ENCODE measurements at places on chromosomes 1 and 21.

- DNase-seq = peak; percentile 96
These were observed 2.3 kb downstream of the LYPLA2 start for GRCh38 chr1:23793018-23793781.

DNA sequence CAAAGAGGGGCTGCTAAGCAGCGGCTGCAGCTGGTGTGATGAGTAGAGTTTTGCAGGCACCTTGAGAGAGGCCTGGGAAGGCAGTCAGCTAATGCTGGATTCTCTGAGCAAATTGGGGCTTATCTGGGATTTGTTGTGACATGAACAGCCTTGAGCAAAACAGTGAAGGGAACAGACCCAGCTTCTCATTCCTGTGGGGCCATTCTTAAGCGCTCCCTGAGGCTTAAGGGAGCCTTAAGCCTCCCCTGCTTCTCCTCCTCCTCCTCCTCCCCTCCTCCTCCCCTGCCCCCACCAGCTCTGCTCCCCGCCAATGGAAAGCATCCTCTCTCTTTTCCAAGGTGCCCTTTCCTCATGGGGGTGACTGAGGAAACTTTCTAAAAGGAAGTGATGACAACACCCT lies 21.3 kb downstream of the HMGCS2 start:
- DNase-seq = no peak

GRCh38 chr1:25673962-25674806 lies 57.6 kb downstream of the MAN1C1 start:
- DNase-seq = no peak

DNA sequence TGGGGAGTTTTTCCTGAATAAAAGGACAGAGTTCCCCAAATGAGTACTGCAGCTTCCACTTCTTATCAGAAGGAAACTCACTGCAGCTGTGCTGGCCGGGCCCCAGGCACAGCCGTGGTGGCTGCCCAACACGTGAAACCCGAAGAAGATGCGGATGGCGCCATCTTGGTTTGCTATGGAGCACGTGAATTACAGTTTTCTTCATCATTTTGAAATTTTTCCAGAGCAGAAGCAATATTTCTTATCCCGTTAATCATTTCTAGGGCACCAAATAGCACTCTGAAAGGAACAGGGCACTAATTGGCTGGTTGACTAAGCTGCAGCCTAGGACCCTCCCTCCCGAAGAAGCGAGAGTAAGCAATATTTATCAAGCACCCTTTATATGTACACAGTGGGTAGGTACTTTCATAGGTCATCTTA lies 63.2 kb upstream of the EPS8L3 start:
- DNase-seq = peak; percentile 61

DNA sequence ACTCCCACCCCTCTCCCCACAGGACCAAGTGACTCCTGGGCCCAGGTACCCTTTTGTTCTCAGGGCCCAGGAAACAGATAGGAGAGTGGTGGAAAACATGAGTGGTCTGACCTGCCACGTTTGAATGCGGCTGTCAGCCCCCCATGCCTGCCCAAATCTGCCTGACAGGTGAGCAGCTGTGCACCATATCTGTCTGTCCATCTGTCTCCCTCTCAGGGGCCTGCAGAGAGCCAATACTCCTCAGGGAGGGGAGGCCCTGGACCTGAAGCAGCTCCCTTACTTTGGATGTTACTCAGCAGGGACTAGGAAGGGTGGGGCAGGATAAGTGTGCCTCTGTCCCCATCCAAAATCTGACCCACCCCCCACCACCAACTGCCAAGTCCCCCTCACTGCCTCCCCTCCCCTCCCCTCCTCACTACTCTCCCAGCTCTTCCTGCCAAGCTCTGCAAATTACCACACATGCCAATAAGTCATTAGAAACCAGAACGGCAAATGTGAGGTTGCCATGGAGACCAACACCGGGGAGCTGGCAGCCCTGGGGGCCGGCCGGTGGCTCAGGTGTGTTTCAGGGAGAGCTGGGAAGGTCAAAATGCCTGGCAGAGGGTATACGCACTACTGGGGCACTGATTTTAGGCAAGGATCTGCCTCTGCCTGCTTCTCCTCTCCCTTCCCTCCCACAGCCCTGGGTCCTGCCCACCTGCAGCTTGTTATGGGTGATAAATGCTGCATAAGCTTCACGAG lies 11.5 kb downstream of the LRRN2 start:
- DNase-seq = no peak

DNA sequence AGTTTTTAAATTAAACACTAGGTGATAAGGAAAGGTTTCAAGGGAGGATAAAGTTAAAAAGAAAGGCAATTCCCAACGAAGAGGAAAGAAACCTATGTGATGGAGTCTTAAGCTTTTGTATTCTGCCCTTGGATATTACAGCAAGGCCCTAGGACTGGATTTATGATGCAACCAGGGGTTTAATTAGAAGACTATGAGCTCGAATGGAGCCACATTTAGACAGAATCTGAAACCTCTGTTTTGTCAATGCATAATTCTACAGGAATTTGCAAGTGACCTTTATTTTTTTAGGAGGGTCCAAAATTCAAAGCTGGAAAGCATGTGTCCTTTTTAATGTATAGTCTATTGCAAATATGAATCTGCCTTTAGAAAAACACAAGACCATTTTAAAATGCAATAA lies 37.9 kb downstream of the TGFB2 start:
- DNase-seq = no peak

GRCh38 chr1:32208891-32209328 lies at the start of gene DCDC2B:
TSS of gene DCDC2B (plus strand) at chr1:32209089. CDS start at chr1:32209094, 5 bp downstream.
- peak; percentile 88 for DNase-seq

DNA sequence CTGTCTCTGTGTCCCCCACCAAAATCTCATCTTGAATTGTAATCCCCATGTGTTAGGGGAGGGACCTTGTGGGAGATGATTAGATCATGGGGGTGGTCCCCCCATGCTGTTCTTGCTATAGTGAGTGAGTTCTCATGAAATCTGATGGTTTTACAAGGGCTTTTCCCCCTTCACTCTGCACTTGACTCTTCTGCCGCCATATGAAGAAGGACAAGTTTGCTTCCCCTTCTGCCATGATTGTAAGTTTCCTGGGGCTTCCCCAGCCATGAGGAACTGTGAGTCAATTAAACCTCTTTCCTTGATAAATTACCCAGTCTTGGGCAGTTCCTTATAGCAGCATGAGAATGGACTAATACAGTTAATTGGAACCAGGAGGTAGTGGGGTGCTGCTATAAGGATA lies 137.1 kb upstream of the RAB4A start:
- no peak for DNase-seq

GRCh38 chr1:42999308-42999707 lies 40.6 kb upstream of the SLC2A1 start:
- no peak for DNase-seq

- no peak for DNase-seq
These were observed 8.1 kb upstream of the CITED4 start for GRCh38 chr1:40870135-40870728.

- DNase-seq = no peak
These were observed 24.5 kb upstream of the POU2F1 start for GRCh38 chr1:167196166-167196565.

DNA sequence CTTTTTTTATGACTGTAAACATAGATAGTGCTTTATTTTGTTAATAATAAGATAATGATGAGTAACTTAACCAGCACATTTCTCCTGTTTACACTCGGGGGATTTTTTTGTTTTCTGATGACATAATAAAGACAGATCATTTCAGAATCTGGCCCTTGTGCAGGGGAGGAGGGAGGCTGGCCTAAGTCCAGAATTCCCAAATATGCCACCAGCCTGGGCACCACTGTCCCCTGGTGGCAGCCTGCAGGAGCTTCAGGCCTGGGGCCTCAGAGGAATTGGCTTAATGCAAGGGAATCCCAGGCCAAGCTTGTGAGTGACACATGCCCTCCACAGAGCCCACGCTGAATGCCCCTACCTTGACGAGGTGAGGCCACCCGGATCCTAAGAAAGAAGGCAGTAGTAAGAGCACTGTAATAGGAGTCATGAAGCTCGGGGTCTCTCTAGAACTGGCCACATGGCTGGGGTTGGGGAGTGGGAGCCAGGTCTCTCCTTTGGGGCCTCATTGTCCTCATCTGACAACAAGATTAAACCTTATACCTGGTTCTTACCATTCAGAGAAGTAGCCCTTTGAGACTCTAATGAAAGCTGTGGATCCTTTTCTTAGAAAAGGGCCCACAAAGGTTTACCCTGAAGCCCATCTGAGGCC lies 24.1 kb downstream of the ETNK2 start:
- DNase-seq = peak; percentile 77

- DNase-seq = peak; percentile 79
These were observed 112.5 kb upstream of the GFI1 start for GRCh38 chr1:92599184-92599583.

- DNase-seq = peak; percentile 55
These were observed 31.4 kb downstream of the POFUT2 start for GRCh38 chr21:45256021-45256911.

GRCh38 chr1:175742790-175743459 lies 470 bp downstream of the TNR start:
- DNase-seq = peak; percentile 59

DNA sequence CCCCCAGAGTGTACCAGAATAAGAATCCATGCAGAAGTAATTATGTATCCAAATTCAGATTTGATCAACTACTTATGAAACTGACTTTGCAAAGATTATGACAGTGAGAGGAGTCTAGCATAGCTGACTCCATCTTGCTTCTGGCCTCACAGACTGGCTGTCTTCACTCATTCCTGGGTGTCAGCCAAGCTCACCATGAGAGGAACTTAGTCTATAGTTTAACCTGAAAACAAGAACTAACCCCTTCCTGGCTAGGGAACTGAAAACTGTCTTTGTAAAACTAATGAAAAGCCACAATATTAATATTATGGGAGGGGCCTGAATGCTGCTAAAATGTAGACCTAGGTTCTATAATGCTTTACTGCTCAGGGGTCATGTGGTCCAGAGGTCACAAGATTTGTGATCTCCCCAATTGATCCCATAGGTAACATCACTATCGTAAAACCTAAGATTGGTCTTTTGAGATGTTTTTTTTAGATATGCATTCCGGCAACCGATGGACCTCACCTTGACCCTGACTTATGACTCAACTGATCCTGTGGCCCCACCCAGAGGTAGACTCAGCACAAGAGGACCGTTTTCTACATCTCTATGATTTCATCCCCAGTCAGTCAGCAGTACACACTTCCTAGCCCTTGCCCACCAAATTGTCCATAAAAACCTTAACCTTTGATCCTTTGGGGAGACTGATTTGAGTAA lies 55.2 kb downstream of the ATP1B1 start:
- no peak for DNase-seq

DNA sequence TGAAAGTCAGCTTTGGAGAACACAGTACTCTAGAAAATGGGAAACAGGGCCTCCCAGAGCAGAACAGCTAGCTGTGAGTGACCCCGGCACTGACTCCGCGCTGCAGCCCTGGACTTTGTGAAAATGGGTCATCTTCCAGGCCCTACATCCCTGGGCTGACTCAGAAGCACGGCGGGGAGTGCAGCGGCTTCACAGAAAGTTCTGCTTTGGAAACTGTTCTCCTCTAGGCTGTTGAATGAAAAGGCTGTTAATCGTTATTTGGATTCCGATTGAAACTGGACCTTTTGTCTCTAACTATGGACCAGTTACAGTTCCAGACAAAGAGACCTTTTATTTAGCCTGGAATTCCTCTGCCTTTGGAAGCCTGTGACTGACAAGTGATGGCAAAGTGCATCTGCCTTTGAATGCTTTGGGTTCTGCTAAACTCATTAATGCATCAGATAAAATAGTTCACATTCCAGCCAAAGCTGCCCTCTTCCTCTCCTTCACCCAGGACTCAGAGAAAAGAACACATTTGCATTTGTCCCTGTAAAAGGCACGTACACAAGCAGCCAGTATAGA lies 144.9 kb upstream of the HOOK1 start:
- DNase-seq = no peak

GRCh38 chr1:53122961-53123413 lies 19.5 kb downstream of the SLC1A7 start:
- no peak for DNase-seq

DNA sequence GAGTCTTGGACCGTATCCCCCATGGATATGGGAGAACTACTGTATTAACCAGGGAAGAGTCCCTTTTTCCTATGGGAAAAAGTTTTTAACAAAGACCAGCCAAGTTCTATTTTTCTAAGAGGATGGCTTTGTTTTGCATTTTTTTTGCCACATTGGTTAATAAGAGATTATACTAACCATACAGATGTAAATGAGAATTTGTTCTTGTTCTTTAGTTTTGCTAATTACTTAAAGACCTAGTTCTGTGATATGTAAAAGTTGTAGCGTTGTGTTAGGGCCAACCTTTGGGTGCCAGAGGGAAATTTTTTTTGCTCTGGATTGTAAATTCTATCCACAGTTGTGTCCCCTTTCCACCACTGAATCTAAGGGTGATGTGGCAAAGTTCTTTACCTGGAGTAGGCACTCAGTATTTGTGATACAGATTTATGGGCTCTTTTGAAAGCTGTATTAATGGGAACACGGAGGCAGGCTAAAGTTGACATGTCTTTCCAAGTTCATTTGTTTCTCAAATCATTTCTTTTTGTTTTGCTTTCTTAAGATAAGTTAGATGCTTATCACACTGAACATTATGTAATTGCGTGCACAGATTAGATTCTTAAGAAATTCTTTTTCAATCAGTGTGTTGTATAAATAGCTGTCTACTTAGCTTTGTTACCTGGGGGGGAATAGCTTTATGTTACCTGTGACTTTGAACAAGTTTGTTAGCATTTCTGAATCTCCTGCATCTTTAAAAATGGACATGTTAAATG lies 2.9 kb downstream of the SOAT1 start:
- DNase-seq = no peak

DNA sequence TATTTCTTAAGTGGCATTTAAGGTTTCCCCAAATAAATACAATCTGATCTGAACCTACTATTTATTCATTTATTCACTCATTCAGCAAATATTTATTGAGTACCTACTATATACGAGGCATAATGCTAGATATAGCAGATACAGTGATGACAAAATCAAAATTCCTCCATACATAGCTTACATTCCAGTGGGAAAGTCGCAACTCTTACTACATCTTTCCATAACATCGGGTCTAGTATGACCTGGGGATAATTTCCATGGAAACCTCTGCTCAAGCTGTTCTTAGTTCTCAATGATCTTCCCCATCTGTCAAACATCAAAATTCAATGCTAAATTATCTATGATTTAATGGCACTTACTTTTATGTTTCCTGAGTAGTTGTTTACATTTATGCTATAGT lies 70.8 kb upstream of the PRKACB start:
- no peak for DNase-seq

DNA sequence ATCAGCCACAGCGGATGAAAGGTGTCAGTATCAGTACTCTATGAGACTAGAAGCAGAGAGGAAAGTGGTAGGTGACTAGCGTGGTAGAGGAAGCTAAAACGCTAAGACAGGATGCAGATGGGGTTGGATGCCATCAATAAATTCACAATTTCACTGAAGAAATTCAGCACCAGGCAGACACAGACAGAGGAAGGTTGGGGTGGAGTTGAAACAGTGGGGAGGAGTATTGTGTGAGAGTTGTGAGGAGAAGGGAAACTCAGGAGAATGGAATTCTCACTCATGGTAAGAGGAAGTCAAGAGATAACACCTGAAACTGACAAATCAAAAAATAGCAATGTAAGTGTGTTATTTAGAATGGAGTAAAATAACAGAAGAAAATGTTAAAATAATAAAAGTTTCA lies 208.5 kb upstream of the DAB1 start:
- no peak for DNase-seq

- DNase-seq = peak; percentile 92
These were observed 109.8 kb downstream of the PATJ start for GRCh38 chr1:61851849-61852669.

GRCh38 chr1:181038399-181038873 lies 4.7 kb downstream of the MR1 start:
- DNase-seq = peak; percentile 84

All from hematopoietic multipotent progenitor cell treated with erythropoietin and hydrocortisone succinate and interleukin-3 and kit ligand, for 6 days (in vitro differentiated cells).